ENCODE measurements at places on chromosomes 2 and 18.

DNA sequence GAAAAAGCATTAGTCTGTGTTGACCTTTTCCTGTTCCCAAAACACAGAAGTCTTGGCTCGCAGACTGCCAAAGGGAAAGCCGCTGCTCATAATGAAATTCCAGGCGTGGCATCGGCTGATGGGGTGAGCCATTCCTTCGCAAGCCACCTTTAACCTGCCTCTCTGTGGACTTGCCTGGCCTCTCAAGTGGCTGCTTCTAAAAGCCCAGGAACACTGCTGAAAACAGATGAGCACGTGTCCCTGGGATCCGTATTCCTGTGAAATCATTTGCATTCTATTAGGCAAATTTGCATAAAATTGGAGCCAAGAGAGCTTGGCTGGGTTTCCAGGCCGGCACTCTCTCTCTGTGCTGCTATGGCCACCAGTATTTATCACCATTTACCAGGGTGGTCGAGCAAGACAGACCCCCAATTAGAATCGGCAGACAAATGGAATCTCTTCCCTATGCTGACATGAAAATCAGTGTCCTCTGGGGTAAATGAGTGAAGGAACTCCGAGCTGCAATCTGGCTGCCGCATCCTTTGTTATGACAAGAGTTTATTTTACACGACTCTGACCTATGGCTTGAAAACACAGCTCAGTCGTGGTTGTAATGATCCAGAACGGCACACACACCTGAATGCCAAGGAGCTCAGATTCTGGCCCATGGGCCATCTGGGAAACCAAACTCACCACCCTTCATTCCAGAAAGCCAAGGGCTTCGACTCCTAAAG, 21.7 kb downstream of the BCL2 start:
- peak; percentile 36 for DNase-seq

- DNase-seq, result no peak
These were observed 73.7 kb downstream of the SP3 start for GRCh38 chr2:173891315-173892037.

GRCh38 chr2:44616667-44617155, 255.0 kb downstream of the CAMKMT start:
- no peak for DNase-seq

DNA sequence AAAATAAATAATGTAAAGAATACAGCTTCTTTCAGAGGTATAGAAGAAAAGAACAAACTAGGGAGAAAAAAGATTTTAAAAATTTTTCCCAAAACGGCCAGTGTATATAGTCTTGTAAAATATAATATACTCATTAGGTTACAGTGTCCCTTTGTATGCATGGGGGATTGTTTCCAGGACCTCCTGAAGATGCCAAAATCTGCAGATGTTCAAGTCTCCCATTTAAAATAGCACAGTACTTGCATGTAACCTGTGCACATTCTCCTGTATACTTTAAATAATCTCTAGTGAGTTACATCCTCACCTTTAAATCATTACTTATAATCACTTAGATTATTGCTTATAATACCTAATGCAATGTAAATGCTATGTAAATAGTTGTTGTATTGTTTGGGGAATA, 80.6 kb upstream of the LRRTM4 start:
- DNase-seq, result no peak

GRCh38 chr2:156589381-156590079, 153.4 kb downstream of the GPD2 start:
- DNase-seq, result no peak

GRCh38 chr2:10890706-10891270, 20.9 kb upstream of the KCNF1 start:
- DNase-seq, result no peak

- DNase-seq, result peak; percentile 84
These were observed 435.6 kb upstream of the HS6ST1 start for GRCh38 chr2:128754246-128754724.

GRCh38 chr18:2306606-2307005, 264.7 kb downstream of the METTL4 start:
- DNase-seq, result no peak

DNA sequence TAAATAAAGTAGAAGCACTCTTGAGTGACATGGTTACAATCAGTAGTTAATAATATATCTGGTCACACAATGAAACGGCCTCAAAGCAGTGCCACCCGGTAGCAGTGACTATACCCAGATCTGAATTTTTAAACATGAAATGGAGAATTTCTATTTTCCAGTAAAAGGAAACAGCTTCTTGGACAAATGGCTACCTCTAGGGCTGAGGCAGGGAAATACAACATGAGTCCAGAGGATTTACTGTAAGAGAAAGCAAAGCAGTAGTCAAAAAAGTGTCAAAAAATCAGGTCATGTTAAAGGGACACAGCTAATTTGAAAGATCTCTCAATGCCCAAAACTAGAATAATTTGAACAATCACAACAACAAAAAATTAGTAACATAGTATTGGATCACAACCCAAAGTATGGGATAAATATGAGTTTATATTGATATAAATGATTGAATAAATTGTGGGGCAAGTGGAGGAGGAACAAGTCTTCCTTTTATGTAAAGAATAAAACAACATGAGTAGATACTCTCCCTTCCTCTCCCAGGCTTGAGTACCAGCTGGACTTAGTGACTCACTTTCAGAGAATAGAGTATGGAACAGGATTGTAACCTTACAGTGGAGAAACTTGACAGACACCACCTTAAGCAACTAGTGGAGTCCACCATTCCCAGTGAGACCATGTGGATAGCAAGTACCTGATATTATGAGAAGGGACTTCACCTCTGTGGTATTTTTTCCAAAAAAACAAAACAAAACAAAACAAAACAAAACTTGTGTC, 180.8 kb downstream of the MBD2 start:
- DNase-seq, result no peak

DNA sequence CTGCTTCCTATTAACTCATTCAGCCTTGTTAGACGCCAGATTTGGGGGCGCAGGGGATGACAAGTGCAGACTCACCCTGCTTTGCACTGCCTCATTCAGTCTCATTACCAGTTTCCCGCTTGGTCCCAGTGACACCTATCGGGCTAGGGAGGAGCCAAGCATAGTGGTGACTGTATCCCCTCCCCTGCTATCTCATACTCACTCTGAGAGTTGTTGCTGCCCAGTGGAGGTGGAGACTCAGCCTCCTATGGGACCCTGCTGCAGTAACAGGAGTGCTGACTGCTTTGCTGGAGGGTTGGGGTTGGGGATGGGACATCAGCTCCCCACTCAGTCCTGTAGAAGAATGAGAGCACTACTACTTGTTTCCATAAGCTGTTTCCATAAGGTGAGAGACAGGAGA, 21.3 kb upstream of the PIK3C3 start:
- DNase-seq, result no peak

GRCh38 chr2:214801068-214801467, 8.4 kb downstream of the BARD1 start:
- DNase-seq, result no peak

GRCh38 chr18:5979971-5980457, 84.7 kb upstream of the TMEM200C start:
- DNase-seq, result no peak

DNA sequence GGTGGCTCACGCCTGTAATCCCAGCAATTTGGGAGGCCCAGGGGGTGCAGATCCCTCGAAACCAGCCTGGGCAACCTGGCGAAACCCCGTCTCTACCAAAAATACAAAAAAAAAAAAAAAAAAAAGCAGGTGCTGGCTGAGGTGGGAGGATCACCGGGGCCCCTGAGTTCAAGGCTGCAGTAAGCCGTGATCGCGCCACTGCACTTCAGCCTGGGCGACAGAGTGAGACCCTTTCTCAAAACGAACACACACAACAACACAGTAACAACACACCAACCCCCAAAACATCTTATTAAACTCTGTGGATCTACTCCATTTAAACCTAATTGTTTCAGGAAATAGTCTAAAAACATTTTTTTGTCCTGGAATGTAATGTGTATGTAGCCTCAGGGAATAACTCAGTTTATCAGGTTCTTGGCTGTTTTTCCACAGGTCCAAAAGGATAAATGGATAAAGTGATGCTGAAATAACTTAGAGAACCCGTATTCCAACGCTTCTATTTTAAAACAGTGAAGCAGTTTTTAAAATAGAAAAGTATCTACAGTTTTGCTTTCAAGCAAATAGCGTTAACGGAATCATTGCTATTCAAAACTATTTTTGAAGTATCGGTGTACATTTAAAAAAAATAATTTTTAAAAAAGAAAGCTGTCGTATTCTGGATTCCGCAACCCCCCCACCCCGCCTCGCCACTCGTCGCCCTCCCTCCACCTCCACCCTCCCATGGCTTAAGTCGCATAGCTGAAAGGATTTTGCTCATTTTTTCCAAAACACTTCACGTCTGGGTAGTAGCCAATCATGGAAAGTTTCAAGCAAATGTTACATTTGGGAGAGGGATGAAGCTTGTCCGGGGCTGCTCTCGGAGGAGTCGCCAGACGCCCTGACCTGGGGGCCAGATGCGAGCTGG, 895 bp upstream of the GLS start:
- no peak for DNase-seq

DNA sequence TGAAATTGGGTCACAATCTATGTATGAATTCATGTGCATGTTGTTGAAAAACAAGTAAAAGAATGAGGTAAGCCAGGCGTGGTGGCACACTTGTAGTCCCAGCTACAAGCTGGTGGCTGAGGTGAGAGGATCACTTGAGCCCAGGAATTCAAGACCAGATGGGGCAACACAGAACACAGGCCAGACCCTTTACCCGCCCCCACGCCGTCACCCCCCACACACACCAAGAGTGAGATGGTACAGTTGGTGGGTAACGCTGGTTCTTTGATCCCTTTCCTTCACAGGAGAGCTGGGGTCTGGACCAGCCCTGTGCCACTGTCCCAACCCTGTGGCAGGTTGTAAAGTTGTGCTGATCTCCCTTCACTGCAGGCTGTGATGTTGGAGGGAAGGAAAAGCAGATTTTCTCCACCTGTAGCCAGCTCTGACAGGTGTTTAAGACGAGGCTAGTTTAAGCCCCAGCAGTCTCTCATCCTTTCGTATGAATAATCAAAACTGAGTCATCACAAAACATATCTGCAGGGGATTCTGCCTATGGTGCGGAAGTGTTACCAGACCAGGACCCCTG, 13.6 kb downstream of the B3GNT2 start:
- no peak for DNase-seq

- DNase-seq, result peak; percentile 77
These were observed 77.1 kb upstream of the B3GNT7 start for GRCh38 chr2:231318436-231318835.

DNA sequence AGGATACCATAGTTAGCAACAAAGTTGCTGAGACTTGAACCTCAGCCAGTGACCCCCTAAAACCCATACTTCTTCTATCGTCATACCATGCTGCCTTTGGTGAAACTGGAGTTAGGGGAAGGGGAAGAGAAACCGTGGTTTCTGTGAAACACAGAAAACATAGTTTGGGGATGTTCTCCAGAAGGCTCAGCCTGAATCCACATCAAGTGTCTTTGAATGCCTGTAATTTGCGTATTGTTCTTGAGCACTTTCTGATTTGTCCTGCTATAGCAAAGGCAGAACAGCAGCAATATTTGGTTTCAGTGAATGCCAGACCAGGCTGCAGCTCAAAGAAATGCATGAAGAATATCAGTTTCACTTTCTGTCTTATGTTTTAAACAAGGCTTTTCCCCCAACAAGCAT, 258.7 kb downstream of the TTC32 start:
- DNase-seq, result no peak

GRCh38 chr18:69205925-69206324, 194.8 kb upstream of the DOK6 start:
- no peak for DNase-seq

DNA sequence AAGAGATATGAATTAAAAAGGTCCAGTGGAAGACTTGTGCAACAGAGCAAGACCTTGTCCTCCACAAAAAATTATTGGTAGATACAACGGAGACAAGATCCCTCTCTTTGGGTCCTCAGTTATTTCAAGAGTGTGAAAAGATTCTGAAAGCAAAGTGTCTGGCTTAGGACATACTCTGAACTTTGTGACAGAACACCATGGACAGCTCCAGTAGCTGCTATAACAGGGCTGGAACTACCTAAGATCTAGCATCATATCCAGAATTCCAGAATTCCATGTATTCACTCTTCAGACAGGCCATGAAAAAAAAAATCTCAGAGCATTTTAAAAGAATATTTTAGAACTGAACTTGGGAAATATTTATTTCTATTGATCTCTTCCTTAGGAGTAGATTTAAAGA, 74.8 kb upstream of the ZBTB14 start:
- no peak for DNase-seq

GRCh38 chr2:42040643-42041278, 7.1 kb upstream of the PKDCC start:
- no peak for DNase-seq

DNA sequence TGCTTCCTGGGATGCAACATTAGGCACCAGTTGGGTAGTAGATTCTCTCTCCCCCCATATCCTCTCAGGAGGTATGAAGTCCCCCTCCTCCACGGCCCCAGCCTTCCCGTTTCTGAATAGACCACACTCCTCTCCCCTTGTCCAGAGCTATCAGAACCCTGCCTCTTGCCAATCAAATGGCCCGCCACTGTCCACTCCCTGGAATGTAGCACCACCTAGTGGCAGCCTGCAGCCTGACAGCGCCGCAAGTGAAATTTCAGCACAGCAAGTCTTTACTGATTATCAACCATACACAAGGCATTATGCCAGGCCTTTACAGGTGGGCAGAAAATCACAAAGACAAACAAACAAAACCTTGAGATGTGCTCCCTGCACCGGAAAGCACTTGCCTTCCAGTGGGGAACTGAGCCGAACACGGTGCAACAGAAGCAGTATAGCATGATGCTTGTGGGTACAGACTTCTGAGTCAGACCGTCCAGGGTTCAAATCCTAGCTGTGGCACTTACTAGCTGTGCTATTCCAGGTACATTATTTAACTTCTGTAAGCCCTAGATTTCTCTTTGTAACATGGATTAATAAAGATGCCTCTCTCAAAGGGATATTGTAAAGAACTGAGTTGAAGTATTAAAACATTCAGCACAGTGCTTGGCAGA, 174.0 kb downstream of the SMAD2 start:
- DNase-seq, result peak; percentile 75

GRCh38 chr2:240440704-240441320, 5.3 kb downstream of the GPC1 start:
- peak; percentile 8 for DNase-seq

- DNase-seq, result peak; percentile 89
These were observed 172.3 kb downstream of the PRKCE start for GRCh38 chr2:45823723-45824206.

- no peak for DNase-seq
These were observed 115.6 kb downstream of the IRS1 start for GRCh38 chr2:226683944-226684562.

- no peak for DNase-seq
These were observed 87.4 kb downstream of the MYO3B start for GRCh38 chr2:170265321-170265720.

GRCh38 chr2:208033701-208034502, 8.6 kb upstream of the PLEKHM3 start:
- DNase-seq, result no peak

- no peak for DNase-seq
These were observed 1292.2 kb upstream of the ZEB2 start for GRCh38 chr2:145812165-145812554.

GRCh38 chr2:176844461-176844860, 368.1 kb upstream of the HNRNPA3 start:
- DNase-seq, result no peak

DNA sequence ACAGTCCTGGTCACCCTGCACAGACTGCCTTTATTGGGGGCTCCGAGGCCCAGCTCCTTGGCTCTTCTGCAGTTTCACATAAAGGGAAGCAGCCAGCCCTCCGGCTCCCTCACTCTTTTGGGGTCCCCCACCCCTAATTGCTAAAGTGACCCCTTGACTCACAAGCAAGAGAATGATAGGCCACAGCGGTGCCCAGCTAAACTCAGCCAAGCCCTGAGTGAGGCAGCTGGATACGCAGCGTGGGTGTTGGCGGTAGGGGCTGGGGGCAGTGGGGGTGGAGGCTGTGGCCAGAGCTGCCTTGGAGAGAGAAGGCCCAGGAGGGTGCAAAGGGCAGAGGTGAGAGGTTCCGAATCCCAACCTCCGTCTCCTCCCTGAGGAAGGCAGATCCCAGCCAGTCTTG, 25.5 kb upstream of the ALPP start:
- DNase-seq, result no peak
